ENCODE measurements at places on chromosomes 16 and 17.

GRCh38 chr16:81696961-81697615 is 82.0 kb upstream of the PLCG2 start:
- peak; percentile 52 for DNase-seq

GRCh38 chr16:87445486-87445885 is 47.3 kb downstream of the ZCCHC14 start:
- no peak for DNase-seq

DNA sequence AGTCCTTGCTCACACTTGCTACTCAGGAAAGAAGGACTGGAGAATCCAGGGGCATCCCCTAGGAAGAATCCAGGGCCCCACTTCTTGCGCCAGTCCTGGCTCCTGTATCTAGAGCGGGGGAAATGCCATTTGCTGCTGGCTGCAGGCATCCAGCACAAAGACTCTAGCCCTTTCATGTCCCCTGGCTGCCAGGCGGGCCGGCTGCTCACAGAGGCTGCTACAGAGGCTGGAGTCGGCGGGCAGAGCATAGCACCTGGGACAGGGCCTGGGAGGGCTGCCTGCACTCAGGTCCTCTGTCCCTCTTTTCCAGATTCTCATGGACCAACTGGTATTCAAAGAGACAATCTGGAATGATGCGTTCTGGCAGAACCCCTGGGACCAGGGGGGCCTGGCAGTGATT is 13.8 kb downstream of the SMIM5 start:
- no peak for DNase-seq

- DNase-seq = peak; percentile 9
Observed at GRCh38 chr16:3716831-3717234, 491 bp downstream of the TRAP1 start.

DNA sequence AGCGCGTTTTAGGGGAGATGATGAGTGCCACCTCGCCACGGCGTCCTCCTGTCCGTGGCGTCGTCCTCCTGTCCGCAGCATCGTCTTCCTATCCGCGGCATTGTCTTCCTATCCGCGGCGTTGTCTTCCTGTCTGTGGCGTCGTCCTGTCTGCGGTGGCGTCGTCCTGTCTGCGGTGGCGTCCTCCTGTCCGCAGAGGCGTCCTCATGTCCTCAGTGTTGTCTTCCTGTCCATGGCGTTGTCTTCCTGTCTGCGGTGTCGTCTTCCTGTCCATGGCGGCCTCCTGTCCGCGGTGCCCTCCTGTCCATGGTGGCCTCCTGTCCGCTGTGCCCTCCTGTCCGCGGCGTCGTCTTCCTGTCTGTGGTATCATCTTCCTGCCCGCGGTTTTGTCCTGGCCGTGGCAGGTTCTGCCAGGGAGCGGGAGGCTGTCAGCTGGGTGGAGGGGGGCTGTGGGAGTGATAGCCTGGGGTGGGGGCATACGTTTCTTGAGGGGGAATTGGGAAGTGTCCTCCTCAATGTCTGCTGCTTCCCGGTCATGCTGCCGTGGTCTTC is 30.9 kb downstream of the TBCD start:
- no peak for DNase-seq

- no peak for DNase-seq
Observed at GRCh38 chr16:89687092-89687940, 827 bp downstream of the CDK10 start.

DNA sequence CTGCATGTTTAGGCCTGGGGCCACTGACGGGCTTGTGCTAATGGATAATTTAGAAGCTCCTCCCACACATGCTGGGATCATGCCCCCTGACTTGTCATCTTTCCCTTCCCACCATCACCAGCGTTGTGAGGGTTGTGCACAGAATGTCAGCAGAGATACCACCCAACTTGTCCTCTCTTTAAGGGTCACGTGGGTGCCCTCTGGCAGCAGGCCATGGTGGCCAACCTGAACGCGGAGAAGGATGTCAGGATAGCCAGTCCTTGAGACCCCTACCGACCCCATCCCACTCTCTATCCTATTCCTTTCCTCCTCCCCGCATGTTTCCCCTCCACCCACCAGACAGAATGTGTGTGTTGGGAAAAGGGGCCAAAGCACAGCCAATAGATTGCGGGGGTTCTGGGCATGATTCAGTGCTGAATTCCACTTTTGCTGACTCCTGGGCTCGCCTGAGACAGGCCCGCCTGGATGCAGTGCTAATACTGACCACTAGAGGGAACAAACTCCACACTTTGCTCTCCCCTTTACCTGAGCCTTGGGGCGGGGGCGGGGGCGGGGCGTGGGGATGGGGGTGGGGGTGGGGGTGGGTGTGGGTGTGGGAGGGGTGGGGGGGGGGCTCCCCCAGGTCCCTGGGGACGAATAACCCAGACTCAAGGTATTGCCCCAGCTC is at the start of gene GH2:
Gene GH2, minus strand, starts transcription at position 10 of the 667 bp plus-strand sequence. CDS start 143 bp downstream, outside the sequence.
- peak; percentile 42 for DNase-seq

GRCh38 chr16:68752602-68753001 is 15.5 kb downstream of the CDH1 start:
- no peak for DNase-seq

DNA sequence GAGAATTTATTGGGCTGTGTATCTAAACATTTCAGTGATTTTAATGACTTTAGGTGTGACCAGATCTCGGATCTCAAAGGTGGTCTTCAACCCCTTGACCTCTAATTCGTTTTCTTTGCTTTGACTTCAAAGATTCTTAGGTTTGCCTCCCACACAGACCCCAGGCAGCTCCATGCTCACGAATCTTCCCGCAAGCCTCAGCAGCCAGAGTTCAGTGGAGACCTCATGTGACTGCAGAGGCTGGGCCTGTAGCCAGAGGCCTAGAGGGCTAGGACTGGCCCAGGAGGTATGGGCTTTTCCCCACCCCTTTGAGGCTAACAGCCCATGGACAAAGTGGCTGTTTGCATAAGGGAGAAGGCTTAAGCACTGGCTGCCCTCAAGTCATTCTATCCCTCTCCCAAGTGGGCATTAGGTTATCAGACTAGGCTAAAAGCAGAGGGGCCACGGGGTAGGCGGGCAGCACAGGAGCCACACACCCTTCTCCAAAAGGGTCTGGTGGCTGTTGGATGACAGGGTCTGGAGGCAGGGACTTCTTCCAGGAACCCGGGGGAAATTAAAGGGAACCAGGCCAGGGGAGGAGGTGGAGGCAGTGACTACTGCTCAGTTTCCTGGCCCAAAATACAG is 3.0 kb downstream of the HIRIP3 start:
- DNase-seq = no peak

- DNase-seq = peak; percentile 21
Observed at GRCh38 chr16:57578521-57579360, 36.3 kb downstream of the ADGRG5 start.

- DNase-seq = no peak
Observed at GRCh38 chr16:30519120-30520049, 7.0 kb downstream of the ZNF768 start.

DNA sequence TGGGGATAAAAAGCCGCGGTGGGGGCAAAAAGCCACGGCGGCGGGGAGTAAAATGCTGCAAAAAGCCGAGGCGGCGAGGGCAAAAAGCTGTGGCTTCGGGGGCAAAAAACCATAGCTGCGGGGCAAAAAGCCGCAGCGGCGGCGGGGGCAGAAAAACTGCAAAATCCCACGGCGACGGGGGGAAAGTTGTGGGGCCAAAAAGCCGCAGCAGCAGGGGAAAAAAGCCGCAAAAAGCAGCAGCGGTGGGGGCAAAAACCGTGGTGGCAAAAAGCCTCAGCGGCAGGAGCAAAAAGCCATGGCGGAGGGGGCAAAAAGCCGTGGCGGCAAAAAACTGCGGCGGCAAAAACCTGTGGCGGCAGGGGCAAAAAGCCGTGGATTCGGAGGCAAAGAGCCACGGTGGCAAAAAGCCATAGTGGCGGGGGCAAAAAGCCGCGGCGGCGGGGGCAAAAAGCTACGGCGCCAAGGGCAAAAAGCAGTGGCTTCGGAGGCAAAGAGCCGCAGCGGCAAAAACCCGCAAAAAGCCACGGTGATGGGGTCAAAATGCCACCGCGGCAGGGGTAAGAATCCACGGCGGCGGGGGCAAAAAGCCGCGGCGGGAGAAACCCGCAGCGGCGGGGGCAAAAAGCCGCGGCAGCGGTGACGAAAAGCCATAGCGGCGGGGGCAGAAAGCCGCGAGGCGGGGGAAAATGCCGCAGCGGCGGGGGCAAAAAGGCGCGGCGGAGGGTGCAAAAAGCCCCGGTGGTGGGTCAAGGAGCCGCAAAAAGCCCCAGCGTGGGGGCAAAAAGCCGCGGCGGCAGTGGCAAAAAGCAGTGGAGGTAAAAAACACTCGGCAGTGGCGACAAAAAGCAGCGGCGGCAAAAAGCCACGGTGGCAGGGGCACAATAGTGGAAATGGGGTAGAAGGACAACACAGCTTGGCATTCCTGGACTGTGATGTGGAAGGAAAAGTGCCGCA is 192.8 kb downstream of the SHCBP1 start:
- DNase-seq = no peak

DNA sequence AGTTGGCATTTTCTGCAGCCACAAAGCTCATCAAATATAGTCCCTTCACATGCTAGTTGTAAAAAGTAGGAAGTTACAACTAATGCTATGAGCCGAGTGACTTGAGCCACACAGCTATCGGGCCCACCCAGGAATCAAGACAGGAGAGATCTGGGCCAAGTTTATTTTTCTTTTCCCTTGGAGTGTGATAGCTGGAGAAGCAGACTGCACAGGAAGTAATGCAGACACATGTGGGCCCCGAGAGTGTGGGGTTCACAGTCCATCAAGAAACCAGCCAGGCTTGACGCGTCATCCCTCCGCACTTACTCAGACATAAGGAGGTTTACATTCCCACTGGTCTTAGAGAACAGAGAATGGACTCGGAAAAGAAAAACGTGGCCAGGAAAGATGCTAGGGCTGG is 403.1 kb upstream of the CDH11 start:
- no peak for DNase-seq

DNA sequence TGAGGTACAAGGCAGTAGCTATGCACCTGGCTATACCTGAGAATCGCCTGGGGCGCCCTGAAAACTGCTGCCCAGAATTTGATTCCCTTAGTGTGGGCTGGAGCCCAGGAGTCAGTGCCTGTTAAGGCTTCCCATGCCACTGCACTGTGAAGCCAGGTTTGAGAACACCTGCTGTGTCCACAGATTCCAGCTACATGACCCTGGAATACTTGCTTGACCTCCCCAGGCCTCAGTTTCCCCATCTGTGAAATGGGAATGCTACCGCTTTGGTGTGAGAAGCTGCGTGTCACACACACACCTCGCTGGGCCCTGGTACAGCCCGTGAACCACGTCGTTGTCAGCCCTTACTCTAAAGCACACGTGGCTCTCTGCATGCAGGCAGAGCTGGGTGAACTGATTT is 271.0 kb downstream of the C16orf95 start:
- DNase-seq = no peak

DNA sequence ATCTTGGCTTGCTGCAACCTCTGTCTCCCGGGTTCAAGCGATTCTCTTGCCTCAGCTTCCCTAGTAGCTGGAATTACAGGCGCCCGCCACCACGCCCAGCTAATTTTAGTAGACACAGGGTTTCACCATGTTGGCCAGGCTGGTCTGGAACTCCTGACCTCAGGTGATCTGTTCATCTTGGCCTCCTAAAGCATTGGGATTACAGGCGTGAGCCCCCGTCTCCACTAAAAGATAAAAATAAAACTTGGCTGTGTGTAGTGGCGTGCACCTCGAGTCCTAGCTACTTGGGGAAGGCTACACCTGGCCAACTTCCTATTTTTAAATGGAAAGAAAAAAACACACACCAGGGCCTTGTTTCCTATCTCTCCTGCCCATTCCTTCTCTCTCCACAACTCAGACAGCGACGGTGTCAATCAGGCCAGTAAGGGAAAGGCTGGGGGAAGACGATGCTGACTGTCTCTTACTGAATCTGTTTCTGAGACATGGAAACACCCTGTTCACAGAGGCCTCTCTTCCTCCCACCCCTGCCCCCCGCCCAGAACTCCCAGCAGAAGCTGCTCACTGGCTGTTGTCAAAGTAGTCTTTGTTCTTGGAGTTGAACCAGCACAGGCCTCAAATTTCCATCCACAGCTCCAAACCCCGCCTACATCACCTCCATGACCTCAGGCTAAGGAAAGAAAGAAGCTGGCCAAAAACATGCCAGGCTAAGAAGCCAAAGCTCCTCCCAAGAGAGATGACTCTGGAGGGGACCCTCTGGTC is 96.6 kb downstream of the NXN start:
- DNase-seq = no peak

DNA sequence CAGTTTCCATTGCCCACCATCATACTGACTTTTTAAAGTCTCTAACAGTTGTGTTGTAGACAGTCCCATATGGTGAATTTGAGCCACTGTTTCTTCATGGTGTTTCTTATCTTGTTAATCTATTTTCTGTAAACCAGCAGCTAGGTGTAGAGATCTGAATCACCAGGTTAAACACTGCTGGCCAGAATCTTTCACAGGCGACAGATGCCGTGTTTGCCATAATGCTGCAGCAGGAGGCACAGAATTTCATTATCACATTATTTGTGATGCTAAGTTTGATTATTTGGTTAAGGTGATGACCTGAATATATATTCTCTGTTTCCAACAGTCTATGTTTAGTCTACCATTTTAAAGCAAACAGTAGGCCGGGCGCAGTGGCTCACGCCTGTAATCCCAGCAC is 11.5 kb upstream of the CNGB1 start:
- DNase-seq = no peak

DNA sequence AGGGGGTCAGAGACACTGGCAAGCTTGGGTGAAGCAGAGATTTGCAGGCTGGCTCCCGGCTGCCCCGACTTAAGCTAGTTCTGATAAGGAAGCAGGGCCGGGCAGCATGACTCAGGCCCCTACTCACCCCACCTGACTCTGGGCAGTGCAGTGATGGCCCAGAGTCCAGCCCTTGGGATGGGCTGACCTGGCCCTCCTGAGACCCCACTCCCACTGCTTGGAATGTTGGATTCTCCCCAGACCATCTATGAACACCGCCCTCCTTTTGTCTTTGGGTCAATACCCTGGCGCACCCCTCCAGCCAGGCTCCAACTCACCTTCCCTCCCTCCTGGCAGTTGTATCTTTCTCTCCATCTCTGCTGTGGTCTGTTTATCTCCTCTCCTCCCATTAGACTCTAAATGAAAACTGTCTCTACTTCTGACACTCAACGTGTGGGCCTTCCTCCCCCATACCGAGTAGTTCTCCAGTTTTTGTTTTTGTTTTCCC is 21.0 kb downstream of the LGALS3BP start:
- DNase-seq = peak; percentile 18
